ENCODE measurements at places on chromosomes 3 and 15. TPM values are rescaled to one million over a fixed set of nuclear protein-coding genes. Genes with fewer than 3 reads are reported as not detected.
A peak's percentile ranks its signal among the peaks of the same experiment; 100 is the strongest.

Gene RFT1
- 17.2 TPM for total RNA-seq

Gene MUSTN1
- total RNA-seq, result 7.7 TPM

Gene AGBL1
- not detected for total RNA-seq

Gene AMT
- 14.0 TPM for total RNA-seq

Gene IL17RD
- total RNA-seq, result not detected

Gene CLEC3B
- 0.87 TPM for total RNA-seq

Gene GPR15
- 1.5 TPM for total RNA-seq

Gene TICRR
- total RNA-seq, result 0.14 TPM

Gene APOD
- total RNA-seq, result not detected

DNA sequence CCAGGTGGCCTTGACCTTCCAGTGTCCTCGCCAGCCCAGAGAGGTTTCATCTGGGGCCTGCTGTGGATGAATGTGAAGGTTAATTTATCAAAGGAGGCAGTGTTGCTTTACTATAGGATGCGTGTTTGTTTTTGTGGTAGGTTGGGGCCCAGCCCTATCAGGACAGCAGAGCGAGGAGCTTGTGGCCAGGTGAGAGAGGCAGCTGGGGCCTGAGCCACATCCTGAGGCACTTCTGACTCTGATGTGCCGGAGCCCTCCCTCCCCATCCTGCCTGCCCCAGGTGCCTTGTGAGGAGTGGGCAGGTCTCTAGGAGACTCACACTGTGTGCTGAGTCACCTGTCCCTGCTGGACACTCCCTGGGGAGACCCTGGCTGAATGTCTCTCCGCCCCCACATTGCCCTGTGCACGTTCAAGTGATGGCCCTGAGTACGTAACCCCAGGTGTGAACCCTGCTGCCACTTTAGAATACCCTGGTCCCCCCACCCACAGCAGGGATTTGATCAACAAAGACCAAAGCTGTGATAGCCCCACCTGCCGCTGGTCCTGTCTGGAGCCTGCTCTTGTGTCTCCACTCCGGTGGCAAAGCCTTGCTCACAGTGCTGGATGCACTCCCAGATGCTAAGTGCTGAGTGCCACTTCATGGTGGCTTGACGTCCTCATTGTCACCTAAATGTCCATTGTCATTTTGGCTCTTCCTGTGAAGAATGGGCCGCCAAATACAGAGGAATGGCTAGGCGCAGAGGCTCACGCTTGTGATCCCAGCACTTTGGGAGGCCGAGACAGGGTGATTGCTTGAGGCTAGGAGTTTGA is 16.0 kb downstream of the FBLN2 start:
- DNase-seq, result no peak

DNA sequence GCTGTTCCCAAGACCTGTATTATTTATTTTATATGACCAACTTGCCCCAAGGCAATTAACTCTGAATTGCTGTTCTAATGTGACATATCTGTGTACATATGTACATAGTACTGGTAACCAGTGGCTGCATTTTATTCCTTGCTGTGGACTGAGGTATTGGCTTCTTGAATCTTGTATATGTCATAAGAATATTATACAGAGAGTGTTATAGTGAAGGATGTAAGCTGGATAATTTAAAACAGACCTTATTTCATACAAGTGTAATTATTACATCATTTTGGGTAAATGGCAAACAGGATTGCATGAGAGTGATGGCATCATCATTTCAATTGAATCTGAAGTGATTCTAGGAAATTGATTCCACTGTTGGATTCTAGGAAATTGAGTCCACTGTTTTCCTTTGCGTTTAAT is 32.9 kb downstream of the B3GALNT1 start:
- DNase-seq, result no peak

- no peak for DNase-seq
Measured at GRCh38 chr3:8450618-8451017, 51.0 kb upstream of the LMCD1 start.

DNA sequence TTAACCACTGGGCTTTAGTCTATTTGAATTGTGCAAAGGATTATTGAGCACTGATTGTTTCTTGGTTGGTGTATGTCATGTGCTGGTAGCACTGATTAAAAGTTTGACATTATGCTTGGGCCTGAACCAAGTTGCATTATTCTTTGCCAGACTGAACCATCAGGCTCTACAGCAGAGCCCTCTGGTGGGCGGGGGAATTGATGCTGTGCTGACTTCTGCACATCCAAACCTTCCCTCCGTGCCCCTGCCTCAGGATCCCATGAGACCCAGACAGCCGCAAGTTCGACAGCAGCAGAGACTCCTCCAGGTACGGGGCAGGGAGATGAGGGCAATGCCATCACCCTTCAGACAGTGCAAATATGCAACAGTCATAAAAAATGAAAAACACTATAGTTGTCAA is 28.4 kb upstream of the P2RY12 start:
- no peak for DNase-seq

DNA sequence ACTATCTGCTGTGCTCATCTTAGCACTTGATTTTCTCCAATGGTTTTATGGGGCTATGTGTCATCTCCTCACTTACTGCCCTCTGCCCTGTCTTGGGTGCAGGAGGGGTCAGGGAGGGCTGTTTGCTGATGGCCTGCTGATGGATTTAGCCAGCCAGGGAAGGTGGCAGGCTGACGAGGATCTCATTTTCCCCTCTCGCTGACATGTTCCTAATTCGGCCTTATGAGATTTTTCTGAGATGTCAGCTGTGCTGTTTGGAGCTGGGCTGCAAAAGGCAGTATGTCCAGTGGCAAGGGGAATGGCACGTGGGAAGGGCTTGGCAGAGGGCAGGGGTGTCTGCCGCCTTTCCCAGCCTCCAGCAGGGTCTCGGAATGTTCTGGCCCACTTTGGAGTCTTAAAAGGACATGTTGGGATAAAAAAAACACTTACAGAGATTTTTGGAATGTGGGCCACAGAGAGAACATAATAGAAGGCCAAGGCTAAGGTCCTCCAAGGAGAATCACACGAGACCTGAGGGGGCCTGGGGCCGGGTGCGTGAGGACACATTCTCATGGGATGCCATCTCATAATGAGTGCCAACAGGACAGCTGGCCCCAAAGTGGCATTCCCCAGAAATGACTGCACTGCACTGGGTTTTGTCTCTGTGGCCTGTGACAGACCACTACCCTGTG is 303.8 kb downstream of the TLE3 start:
- DNase-seq, result no peak

GRCh38 chr3:195001961-195002861 is 268.7 kb downstream of the XXYLT1 start:
- peak; percentile 41 for DNase-seq

DNA sequence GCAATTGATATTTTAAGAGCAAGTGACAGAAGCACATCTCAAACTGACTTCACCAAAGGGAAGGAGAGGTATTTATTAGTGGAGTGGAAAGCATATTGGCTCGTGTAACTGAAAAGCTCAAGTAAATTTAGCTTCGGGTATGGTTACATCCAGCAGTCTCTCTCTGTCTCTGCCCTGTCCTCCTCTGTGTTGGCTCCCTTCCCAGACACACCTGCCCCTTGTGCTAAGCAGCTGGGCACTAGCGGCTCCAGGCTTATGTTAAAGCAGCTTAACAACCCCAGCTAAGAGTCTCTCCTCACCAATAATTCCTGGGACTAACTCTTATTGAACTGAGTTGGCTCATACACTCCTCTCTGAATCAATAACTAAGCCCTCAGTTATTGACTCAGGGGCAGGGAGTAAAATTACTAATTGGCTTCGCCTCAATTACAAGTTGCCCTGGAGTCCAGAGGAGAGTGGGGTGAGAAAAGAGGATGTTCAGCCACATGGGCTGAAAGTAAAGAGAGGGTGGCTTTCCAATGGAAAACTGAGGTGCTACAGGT is 12.8 kb upstream of the SH3BP5 start:
- no peak for DNase-seq

DNA sequence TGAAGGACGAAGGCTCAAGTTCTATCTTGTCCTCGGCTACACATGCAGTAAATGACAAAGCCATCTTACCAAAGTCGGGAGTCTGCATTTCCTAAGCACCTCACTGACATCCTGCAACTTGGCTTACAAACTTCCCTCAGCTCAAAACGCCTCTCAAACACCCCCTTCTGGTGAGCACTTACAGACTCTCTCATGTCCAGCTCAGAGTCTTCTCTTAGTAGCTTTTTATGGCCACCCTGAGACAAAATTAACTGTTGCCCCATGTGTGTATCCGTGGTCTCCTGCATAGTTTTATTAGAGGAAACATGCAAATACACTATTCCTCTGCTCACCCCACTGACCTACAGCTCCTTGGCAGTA is 819.7 kb downstream of the FHIT start:
- DNase-seq, result no peak

- DNase-seq, result no peak
Measured at GRCh38 chr3:87435926-87436620, 159.7 kb upstream of the POU1F1 start.

GRCh38 chr3:15536856-15537255 is 15.3 kb upstream of the COLQ start:
- no peak for DNase-seq

GRCh38 chr3:126938520-126939337 is 44.2 kb upstream of the PLXNA1 start:
- no peak for DNase-seq

- DNase-seq, result no peak
Measured at GRCh38 chr15:70617076-70617910, 146.1 kb downstream of the UACA start.

DNA sequence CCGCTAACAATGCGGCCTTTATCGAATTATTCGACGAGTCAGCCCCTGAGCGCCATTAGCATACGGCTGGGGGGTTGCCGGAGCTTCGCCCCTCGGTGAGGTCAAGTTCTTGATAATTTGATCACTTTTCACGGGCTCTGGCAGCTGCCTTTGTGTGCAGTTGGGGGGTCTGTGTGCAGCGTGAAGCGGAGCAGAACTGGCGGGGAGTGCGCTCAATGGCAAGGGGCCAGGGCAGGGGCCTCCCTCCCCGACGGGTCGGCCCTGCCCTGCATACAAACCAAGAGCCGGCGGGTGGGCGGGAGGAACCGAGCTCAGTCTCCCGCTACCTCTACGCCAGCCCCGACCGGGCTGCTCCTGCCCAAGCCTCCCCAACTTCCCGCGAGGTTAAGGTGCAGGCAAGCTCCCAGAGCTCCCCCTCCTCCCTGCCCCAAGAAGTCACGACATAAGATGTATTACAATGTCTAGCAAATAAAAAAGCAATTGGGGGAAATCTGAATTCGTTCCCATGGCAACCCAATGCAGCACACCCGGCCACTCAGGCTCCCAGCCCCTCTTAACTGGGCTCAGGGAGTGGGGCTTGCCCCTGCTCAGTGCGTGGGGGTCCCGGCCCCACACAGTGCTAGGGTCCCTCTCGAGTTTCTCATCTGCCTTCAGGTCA is 34.1 kb upstream of the POLG start:
- no peak for DNase-seq

GRCh38 chr15:31262901-31263671 is 63.5 kb upstream of the KLF13 start:
- peak; percentile 34 for DNase-seq

DNA sequence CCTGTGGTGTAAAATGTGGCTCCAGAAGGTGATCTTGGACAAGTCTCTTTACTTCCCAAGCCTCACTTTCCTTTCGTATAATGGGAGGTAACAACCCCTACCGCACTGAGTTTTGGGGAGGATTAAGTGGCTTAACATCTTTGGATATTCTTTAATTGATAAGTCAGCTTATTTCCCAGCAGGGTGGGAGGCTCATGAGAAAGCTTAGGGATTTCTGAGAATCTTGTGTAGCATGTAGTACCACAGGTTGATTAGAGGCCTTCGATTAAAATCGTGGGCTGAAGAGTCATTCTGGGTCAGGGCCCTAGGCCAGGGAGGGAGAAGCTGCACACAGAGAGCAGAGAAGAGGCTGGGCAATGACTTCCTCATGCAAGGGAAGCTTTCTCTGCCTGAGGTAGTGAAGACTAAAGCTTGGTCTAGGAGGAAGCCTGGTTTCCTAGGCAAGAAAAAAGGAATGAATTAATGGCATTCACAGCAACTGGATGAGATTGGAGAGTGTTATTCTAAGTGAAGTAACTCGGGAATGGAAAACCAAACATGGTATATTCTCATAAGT is 1.5 kb upstream of the NMNAT3 start:
- no peak for DNase-seq

- no peak for DNase-seq
Measured at GRCh38 chr3:151946606-151947005, 73.2 kb downstream of the SUCNR1 start.

DNA sequence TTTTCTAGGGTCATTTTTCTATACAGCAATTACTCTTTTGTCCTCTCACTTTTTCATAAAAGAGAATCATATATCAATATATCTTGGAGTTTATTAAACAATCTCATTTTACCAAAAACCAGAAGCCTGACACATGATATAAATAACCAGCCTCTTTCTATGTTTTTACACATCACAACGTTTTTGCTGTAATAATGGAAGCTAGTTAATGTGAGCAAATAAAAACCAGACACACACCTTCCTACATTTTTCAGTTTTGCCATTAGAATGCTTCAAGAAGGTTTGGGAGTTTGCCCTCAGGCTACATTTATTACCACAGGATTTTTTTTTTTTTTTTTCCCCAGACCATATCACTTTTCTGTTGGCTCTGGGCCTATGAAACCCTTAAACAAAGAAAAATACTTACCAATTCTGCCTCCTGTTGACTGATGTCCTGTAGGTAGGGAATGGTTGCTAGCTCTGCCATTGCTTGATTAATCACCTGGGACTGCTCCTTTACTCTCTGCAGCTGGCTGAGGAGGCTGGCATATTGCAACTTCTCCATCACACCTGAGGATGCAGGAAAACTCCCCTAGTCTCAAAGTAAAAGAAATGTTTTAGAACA is 165.5 kb downstream of the ECT2 start:
- no peak for DNase-seq

GRCh38 chr3:107612664-107613084 is 89.9 kb downstream of the BBX start:
- DNase-seq, result no peak

DNA sequence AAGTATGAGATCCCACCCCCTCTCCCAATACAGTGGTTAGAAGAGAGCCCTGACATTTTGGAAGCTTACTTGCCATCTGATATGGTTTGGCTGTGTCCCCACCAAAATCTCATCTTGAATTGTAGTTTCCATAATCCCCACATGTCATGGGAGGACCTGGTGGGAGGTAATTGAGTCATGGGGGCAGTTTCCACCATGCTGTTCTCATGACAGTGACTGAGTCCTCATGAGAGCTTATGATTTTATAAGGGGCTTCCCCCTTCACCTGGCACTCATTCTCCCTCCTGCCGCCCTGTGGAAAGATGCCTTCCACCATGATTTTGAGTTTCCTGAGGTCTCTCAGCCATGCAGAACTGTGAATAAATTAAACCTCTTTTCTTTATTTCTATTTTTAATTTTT is 28.8 kb upstream of the HES1 start:
- DNase-seq, result no peak

DNA sequence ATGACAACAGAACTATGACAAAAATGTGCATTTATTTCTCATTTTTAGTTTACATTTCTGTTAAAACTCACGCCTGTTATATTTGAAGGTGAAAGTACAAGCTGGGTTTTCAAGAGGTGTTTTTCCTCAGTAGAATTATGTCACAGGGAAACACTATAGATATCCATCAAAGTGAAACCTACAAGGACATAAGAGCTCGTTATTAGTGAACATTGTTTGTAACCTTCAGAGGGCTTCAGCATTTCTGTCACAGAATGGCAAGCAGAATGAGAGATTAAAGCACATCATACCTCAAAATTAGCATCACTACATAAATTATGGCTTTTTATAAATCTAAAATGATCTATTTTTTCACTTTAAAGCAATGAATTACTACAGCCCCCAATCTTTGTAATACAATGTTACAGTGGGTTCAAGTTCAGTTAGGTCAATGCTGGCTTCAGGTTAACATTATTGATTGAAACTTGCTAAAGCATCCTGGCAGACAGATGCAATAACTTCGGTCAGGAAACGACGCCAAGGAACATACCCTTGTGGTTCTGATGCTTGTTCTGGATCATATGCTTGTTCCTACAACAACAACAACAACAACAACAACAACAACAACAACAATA is 405.6 kb downstream of the CADM2 start:
- no peak for DNase-seq

Data from natural killer cell (primary cell).